Activated naive CD8-positive, alpha-beta T cell treated with anti-CD3 and anti-CD28 coated beads for 36 hours (primary cell): ENCODE measurements at places on chromosomes 7 and 10.

DNA sequence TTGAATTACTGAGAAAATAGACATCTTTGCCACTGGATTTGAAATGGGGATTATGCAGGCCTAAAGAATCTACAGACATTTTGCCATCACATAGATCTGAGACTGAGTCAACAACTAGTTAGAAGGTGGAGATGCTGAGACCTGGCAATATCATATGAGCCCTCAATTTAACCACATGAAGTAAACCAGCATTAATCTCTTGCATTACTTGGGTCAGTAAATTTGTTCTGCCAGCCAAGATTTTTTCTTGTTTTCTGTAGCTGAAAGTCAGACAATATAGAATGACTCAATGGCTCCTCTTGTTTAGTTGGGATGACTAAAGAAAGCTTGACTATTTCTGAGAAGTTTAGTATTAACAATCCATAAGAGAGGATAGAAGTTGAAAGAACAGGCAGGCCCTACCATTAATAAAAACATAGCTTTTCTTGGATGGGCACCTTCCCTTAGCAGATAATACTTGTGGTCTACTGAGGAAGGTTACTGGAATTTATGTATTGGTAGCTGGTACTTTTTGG, 396.7 kb upstream of the SORCS1 start:
- DNase-seq = no peak

GRCh38 chr7:130364451-130364850, 15.8 kb upstream of the CPA1 start:
- DNase-seq = no peak

DNA sequence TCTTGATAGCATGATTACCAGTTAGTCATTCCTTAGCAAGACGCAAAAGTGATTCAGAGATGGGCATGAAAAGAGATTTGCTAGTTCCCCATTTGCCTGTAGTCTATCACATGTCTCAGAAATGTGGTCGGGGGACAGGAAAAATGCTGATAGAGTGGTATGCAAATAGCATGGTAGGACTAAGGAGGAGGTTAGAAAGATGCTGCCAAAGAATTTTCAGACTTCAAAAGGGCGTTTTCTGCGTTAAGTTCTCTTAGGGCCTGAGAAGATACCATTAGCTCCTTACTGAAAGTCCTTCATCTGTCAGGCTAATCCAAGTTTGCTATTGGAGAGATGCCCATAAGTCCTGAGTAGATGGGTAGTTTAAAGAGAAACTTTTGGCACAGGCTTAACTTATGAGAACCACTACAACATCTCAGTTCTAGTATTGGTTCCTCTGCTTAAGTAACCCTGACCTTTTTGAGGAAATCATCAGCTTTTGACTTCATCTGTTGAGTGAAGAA, 2.7 kb downstream of the CALD1 start:
- no peak for DNase-seq

DNA sequence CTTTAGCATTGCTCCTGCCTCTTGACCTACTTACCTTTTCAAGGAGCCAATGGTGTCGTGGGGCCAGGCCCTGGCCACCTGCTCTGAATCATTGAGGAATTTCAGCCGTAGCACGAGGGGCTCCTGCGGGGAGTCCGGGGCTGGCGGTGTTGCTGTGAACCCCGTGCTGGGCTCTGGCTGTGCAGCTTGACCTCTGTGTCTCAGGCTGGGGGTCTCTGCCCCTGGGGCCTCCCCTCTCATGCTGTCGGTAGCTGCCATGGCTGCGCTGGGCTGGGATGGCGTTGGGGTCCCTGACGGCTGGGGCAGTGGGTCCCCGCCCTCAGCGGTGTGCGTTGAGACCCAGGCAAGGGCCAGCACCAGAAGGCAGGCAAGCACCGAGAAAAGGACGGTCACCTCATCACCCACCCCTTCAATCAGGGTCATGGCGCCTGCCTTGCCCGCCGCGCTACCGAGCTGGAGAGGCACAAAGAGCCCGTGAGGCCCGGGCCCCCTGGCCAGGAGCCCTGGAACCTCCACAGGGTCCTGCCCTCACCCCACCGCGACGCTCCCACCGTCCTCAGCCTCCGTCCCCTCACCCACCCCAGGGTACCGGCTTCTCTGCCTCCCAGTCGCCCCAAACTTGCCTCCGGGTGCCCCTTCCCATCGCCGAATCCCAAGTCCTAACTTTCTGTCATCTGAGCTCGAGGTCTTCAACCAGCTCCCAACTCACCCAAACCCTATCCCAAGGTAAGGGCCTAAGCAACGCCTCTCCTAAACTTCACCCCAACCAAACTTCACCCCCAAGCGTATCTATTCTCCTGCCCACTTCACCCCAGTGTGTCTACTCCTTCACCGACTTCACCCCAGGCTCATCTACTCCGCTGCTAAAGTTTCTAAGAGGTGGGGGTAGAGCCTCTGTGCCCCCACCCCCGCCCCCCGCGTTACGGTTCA, 887 bp downstream of the TMUB1 start:
- no peak for DNase-seq

- peak; percentile 30 for DNase-seq
Observed at GRCh38 chr7:2431260-2431867, 28.0 kb downstream of the CHST12 start.
